Stimulated activated memory B cell treated with anti-CD40 and anti-IgM and Interleukin-4, amounts not matched to agents 10 μg/mL and 1 μg/mL and 100 μg/mL, for 72 hours (primary cell): ENCODE measurements at places on chromosomes 5 and 9.

DNA sequence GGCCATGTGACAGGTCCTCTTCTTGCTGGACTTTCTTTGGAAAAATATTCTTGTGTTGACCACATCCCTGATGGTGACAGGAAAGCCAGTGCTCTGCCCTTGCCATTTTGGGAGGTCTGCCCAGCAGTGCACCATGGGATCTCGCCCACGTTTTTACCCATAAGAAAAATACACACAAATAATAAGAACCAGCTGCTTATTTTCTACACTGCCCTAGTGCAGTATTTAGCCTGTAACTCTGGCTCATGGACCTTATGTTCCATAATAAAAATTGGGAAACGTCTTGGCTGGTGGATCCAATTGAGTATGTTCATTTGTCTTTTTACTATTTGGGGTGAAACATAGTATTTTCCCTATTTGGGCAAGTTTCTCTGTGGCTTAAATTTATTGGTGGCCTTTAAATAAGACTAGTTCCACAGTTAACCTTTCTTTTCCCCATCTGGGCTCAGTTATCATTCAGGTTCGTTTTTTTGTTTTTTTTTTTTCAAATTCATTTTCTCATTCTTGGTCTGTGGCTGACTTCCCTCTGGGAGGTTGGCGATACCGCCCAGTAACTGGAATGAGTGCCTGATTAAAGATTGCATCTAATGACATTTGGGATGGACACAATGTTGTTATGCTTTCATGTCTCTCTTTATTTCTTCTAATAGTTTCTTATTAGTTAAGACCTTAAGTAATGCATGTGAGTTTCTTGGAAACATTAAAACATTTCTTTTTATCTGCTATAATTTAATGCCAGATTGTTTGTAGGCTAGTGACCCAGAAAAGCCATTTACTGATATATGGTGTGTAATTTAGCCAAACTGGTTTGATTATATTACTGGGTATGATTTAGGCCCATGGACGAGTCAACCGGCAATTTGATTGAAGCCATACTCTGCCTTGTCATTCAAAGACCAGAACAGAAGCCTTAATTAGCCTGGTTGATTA lies 163.7 kb downstream of the FGF10 start:
- H3K27ac ChIP-seq = no peak overlapping the region
- no peak for ATAC-seq
- no peaks in the 10 kb centered on the region for H3K36me3 ChIP-seq
- no peaks in the 10 kb centered on the region for H3K27me3 ChIP-seq

DNA sequence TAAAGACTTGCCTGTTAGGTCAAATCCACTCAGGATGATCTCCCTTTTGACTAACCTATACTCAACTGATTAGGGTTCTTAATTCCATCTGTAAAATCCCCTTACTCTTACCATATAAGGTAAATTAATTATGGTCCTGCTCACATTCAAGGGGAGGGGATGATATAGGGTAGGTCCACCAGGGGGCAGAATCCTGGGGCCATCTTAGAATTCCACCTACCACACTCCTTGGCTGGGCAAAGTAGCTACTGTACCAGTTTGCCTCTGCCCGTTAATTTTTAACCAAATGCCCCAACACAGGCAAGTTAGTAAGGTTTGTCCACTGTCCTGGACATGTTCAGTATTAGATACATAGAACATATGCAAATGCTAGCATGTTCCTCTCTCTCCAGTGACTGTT lies 262.4 kb downstream of the SEMA5A start:
- no peak overlapping the region for H3K27ac ChIP-seq
- no peaks in the 10 kb centered on the region for H3K36me3 ChIP-seq
- H3K4me3 ChIP-seq = no peak overlapping the region
- H3K27me3 ChIP-seq = no peaks in the 10 kb centered on the region

GRCh38 chr5:58457050-58457449 lies 2.8 kb downstream of the PLK2 start:
- H3K36me3 ChIP-seq = peaks cover 20% of the 10 kb centered on the region

- no peaks in the 10 kb centered on the region for H3K4me1 ChIP-seq
- no peaks in the 10 kb centered on the region for H3K36me3 ChIP-seq
- no peak overlapping the region for H3K4me3 ChIP-seq
- no peak for ATAC-seq
- no peak overlapping the region for H3K27ac ChIP-seq
Measured at GRCh38 chr5:6039111-6039510, 339.2 kb downstream of the MED10 start.

DNA sequence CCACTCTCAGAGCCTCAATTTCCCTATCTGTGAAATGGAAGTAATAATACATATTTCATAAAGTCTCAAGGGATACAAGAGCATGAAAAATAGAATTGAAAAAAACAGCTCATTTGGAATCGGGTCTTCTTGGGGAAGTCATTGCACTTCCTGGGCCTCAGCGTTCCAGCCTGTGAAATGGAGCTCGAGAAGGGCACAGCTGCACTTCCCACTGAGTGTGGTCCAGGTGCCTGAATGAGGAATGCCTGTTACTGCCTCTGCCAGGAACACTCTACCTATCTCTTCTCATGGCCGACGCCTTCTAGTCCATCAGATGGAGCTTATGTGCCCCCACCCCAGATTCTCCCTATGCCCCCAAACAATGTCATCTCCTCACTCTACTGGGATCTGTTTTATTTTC lies 924 bp upstream of the NEURL1B start:
- no peak overlapping the region for H3K4me3 ChIP-seq
- peaks cover 70% of the 10 kb centered on the region for H3K27me3 ChIP-seq

GRCh38 chr9:121398374-121398773 lies 28.3 kb upstream of the STOM start:
- H3K36me3 ChIP-seq = peaks cover 11% of the 10 kb centered on the region
- no peaks in the 10 kb centered on the region for H3K4me1 ChIP-seq
- no peak overlapping the region for H3K27ac ChIP-seq
- no peak overlapping the region for H3K4me3 ChIP-seq
- no peaks in the 10 kb centered on the region for H3K27me3 ChIP-seq
